Gastroesophageal sphincter (tissue), 4 donors: ENCODE measurements at places on chromosomes 6 and 20. TPM values are rescaled to one million over a fixed set of nuclear protein-coding genes. Genes with fewer than 3 reads are reported as not detected.

DNA sequence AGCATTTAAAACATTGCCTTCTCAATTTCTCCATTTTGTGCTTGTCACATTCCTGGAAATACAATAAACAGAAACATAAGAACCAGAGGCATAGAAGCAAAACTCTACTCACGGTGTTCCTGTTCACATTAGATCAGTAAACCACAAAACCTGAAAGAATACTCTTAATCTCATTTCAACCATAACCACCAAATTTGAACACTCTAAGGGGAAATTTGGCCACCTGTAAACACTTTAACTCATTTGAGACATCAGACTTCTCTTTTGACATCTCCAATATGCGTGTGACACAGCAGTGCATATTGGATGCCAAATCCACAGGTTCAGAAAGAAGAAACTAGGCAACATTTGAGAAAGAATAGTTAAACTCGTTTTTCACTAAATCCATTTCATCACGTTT is 153.8 kb upstream of the IRAK1BP1 start:
- ATAC-seq: no peak

- ATAC-seq: no peak
Observed at GRCh38 chr6:32779036-32779435, 15.7 kb upstream of the HLA-DQB2 start.

DNA sequence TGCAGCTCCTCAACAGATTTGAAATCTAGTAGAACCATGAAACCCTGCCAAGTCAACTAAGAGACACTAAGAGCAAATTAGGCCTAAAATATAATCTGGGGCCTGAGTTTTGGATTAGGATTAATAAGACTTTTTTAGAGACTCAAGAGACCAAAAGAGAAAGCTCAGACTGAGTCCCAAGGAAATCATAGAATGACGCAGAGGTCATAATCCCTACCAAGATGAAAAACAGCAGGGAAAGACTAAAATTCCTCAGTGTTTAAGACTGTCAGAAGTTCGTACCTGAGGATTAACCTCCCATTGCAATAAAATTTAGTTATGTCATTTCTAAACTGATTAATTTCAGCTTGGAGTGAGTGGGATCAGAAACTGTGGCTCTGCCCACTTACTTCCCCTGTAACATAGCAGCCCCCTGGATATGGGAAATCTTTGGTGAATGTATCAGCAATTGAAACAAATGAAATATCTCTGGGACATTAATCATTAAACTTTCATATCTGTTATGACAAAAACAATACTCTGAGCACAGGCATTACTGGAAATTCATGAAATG is 200.3 kb downstream of the EDN1 start:
- ATAC-seq: no peak

GRCh38 chr6:84417260-84417659 is 189.8 kb upstream of the CEP162 start:
- ATAC-seq: no peak

GRCh38 chr6:6411115-6411514 is 90.7 kb upstream of the F13A1 start:
- no peak for ATAC-seq

DNA sequence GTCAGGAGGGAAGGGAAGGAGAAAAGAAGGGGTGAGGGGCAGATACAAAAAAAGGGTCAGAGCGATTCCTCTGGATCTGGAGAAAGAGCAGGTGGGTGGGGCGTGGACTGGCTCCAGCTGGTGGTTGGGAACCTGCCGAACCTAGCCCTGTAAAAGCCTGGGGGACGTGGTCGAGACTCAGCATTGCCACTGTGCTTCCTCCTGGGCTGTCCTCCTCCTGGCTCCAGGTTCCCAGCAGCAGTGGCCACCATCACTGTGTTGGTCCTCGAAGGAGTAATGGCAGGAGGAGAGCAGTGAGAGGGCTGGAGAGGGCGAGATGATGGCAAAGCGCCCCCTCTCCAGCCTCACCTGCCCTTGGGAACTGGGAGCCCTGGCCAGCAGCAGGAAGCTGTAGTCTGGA is 3.5 kb upstream of the RAET1L start:
- ATAC-seq: no peak

DNA sequence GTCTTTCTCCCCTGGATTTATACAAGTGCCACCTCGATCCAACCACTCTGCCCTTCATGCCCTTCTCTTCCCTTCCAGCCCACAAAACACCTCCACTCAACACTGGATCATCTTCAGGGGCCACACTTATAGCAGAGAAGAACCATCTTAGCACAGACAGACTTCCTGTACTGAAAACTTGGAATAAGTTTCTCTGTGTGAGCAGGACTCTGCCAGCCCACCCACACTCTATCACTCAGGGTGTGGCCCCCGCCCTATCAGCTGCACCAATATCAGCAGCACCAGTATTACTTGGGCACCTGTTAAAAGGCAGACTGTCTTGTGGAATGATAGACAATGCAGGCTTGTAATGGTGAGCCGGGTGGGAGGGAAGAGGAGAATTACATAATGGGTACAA is 86.7 kb downstream of the SCML4 start:
- no peak for ATAC-seq

GRCh38 chr20:32366380-32366779 is 8.2 kb downstream of the ASXL1 start:
- ATAC-seq: no peak

DNA sequence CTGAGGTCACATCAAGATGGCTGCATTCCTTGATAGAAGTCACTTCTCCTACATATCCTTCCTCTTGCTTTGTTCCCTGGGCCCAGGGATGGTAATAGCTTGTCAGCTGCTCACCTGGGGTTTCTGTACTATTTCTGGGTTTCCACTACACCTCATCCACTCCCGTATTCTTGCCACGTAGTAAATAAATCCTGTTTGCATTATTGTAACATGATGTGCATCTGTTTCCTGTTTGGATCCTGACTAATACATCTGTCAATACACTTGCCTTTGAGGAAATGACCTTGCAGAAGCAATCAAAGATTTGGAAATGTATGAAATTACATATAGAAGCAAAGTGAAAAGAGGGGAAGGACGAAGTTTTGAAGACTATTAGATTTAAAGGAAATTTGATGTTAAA is 619.0 kb downstream of the PHF3 start:
- ATAC-seq: no peak

GRCh38 chr20:47318586-47319516 is 37.6 kb downstream of the ZMYND8 start:
- peak; percentile 78 for ATAC-seq

GRCh38 chr20:38523697-38524096 is 51.1 kb downstream of the RALGAPB start:
- no peak for ATAC-seq

- no peak for ATAC-seq
Observed at GRCh38 chr6:161336479-161336878, 62.6 kb upstream of the AGPAT4 start.

DNA sequence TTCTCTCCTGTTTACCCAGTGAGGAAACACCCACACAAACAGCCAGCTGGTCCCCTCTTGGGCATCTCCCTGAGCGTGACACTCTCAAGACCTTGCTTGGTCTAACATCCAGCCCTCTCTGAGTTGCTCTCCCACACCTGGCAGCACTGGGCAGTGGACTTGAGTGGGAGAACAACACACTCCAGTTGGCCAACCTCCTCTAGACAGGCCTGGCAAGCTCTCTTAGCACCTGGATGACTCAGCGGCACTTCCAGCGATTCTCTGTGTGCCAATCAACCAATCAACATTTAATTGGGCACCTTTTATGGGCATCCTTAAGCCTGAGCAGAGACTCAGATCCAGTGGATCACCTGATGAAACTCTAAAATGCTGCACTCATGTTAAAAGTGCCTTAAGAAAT is 76.6 kb upstream of the QKI start:
- no peak for ATAC-seq

GRCh38 chr6:51617751-51618150 is 469.7 kb downstream of the PKHD1 start:
- ATAC-seq: no peak

- peak; percentile 55 for ATAC-seq
Observed at GRCh38 chr6:132320007-132320406, 81.3 kb downstream of the MOXD1 start.

DNA sequence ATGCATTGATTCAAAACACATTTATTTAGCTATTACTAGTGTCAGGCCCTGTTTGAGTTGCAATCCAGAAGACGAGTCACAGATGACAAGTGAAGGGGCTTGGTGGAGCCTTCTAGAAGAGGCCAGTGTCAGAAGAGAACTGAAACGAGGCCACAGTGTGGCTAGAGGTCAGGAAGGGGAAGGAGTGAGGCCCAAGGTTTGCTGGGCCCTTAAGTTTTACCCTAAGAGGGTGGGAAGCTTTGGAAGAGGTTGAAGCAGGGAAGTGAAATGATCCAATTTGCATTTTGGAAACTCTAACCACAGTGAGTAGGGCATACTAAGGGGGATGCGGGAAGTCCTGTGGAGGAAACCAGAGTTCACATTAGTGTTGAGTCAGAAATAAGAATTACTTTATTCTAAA is 25.0 kb downstream of the TTK start:
- ATAC-seq: no peak

DNA sequence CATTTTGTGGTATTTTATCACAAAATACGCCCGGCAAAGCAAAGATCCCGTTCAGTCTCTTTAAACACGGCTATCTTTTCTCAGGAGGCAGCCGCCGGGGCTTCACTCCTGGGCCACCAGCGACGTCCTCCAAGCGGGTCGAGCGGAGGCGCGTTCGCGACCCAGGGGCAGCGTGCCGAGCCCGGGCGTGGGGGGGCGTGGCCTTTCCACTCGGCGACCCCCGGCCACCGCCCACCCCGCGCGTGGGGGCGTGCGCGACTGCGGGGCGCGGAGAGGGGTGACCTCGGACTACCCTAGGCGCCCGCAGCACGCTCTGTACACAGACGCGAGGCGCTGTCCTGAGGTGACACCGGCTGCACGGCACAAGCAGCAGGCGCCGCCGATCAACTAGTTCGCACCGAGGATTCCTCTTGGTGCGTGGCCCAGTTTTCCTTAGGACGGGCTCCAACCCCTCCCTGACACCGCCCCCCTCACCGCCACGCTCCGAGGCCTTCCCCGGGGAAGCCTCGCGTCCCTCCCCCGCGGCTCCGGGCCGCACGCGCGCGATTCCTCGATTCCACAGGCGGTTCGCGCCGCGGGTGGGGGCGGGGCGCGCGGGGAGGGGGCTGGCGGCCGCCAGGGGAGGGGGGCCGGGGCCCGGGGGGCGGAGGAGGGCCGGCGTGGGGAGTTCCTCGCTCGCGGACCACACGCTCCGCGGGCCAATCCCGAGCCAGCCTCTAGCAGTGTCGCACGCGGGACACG is 1.1 kb upstream of the JARID2 start:
- peak; percentile 61 for ATAC-seq

GRCh38 chr20:49161428-49162152 is 26.5 kb downstream of the STAU1 start:
- ATAC-seq: no peak

GRCh38 chr6:139588076-139588639 is 213.7 kb upstream of the CITED2 start:
- no peak for ATAC-seq

- ATAC-seq: peak; percentile 71
Observed at GRCh38 chr20:57991211-57991881, 237.1 kb downstream of the ANKRD60 start.

GRCh38 chr6:157488058-157488457 is 107.1 kb downstream of the ZDHHC14 start:
- no peak for ATAC-seq

- no peak for ATAC-seq
Observed at GRCh38 chr6:41441598-41442351, 104.4 kb upstream of the FOXP4 start.

NKX2-4 gene
- total RNA-seq: not detected

PHACTR1 gene
- 27.3 TPM for total RNA-seq

CPNE5 gene
- total RNA-seq: 0.42 TPM

ZNF337 gene
- 19.9 TPM for total RNA-seq

MCHR2 gene
- not detected for total RNA-seq

NHLRC1 gene
- 0.54 TPM for total RNA-seq

CNR1 gene
- total RNA-seq: 27.1 TPM

FAXC gene
- total RNA-seq: 48.4 TPM

SRSF12 gene
- total RNA-seq: 1.4 TPM

NOL7 gene
- total RNA-seq: 103 TPM

SLC35D3 gene
- total RNA-seq: 0.12 TPM

SLC17A3 gene
- not detected for total RNA-seq
